Breast epithelium (tissue), 4 donors: ENCODE measurements at places on chromosomes 5 and 9. TPM values are rescaled to one million over a fixed set of nuclear protein-coding genes. Genes with fewer than 3 reads are reported as not detected.

GGTA1 gene
- total RNA-seq, result 29.6 TPM

PDZD2 gene
- 16.8 TPM for total RNA-seq

DDX4 gene
- total RNA-seq, result not detected

HMCN2 gene
- 0.29 TPM for total RNA-seq

GABRP gene
- 241 TPM for total RNA-seq

PCDHAC2 gene
- 2.8 TPM for total RNA-seq

MAST4 gene
- total RNA-seq, result 61.5 TPM

RAI14 gene
- total RNA-seq, result 12.5 TPM

WNK2 gene
- total RNA-seq, result 9.1 TPM

ZNF618 gene
- total RNA-seq, result 11.8 TPM

CCNI2 gene
- total RNA-seq, result not detected

SHOC1 gene
- total RNA-seq, result 0.33 TPM

ROPN1L gene
- total RNA-seq, result 0.29 TPM
